ENCODE measurements at places on chromosomes 7 and 10.

DNA sequence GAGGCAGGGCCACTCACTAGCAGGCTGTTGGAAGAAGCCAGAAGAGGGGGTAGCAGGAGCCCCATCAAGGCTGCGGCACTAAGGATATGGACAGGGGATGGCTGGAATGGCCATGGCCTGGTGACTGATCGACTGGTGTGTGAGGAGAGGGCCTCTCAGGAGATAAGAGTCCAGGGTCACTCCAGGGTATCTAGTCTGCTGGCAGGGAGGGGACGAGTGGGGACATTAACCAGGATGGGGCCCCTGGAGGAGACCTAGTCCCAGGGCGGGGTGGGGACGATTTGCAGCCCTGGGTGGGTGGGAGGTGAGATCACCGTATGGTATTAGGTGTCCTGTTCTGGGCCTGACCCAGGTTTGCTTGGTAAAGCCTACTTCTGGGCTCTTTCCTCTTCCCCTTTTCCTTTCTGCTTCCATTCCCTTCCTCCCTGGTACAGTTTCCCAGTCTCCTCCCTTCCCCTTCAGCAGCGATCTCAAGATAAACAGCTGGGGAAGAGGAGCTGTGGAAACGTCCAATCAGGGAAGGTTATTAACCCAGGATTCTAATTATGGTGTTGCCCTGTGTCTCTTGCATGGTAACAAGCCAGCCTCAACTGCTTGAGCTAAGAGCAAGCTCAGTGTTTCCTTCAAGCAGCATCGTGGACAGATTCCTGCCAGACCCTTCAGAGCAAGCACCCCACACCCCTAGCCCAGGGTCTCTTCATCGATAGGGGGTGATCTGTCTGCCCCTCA lies 233.2 kb downstream of the RPS24 start:
- DNase-seq: no peak

DNA sequence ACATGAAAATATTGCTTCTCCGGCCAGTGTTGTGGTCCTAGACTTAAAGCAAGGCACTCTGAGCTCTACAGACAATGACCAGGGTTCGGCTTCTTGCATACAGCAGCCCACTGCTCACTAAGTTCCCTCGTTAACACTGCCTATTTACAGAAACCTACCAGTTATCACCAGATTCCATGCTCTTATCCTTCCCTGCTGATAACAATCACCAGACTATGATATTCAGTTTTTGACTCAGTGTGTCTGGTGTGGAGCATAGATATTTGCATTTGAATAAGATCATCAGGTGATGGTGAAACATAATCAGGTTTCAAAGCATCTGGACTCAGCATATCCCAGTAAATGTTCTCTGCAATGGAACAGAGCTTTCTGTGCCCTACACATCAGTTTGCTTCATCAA lies 182.3 kb downstream of the SNX13 start:
- DNase-seq: no peak

DNA sequence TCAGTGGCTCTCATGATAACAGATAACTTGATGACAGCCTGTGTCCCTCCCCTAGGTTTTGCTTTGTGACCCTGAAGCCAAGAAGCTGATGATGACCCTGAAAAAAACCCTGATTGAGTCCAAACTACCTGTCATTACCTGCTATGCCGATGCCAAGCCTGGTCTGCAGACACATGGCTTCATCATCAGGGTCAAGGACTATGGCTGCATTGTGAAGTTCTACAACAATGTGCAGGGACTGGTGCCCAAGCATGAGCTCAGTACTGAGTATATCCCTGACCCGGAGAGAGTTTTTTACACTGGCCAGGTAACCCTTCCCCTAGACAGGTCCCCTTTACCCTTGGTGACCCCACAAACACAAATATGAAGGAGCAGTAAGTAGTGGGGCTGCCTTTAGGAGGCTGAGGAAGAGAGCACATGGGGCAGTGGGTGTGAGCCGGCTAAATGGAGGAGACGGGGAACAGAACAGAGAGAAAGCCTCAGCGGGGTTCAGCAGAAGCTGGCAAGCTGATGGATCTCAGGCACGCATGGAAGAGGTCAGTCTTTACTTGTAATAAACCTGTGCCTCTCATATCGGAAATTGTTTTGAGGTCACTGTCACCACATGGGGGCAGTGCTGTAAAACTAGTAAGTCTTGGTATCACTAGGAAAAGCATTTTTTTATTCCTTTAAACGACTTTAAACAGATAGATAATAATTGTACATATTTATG lies 20.2 kb downstream of the PDCD11 start:
- no peak for DNase-seq

DNA sequence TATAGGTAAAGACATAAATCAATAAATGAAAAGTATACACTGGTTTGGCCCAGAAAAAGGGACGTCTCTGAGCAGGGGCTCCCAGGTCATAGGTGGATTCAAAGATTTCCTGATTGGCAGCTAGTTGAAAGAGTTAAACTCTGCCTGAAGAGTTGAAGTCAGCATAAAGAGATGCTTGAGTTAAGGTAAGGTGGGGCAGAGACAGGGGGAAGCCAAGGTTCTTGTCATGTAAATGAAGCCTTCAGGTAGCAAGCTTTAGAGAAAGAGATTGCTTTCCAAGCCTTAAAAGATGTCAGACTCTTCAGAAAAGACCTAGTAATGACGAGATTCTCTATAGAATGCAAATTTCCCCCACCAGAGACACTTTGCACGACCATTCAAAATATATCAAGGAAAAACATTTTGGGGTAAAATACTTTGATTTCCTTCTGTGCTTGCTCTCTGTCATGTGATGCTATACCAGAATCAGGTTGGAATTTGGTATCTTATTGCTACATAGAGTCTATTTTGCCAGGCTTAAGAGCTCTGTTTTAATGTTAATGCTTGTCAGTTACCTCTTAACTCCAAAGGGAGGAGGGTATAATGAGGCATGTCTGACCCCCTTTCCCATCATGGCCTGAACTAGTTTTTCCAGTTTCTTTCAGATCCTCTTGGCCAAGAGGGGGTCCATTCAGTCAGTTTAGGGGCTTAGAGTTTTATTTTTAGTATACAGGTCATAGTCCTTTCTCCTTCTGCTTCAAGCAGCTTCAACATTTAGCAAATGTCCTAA lies 429.6 kb downstream of the ADRA2A start:
- DNase-seq: no peak

DNA sequence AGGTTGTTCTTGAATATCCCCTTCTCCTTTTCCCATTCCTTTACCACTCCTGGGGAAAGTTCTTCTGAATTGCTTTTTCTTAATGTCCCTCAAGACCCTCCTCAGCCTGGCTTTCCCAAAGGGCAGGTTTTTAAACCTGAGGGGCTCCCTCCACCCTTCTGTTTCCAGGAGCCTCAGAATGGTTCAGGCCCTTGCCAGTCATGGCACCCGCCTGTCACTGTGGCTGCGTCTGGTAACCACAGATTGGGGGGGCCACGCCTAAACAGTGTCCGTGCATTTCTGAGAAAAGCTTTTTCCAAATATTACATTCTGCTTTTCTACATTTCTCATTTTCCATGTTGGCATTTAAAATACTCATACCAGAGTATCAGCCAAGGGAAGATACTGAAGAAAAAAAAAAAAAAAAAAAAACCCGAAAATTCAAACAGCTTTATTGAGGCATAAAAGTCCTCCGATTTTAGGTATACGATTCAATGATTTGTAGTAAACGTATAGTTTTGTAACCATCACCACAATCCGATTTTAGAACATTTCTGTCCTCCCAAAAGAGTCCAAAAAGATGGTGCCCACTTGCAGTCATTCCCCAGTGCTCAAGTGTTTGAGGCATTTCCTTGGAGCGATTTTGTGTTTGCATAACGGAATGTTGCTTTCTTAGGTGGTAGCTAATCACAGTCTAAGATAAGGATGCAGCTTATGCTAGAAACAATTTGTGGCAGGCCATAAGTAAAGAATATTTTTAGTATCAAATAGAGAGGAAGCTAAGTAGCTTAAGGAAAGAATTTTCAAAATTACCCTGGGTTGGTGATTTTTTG lies 22.1 kb downstream of the HKDC1 start:
- DNase-seq: no peak

GRCh38 chr7:17099083-17099973 lies 199.1 kb upstream of the AHR start:
- DNase-seq: no peak

GRCh38 chr7:84207025-84207424 lies 12.4 kb upstream of the SEMA3A start:
- no peak for DNase-seq

DNA sequence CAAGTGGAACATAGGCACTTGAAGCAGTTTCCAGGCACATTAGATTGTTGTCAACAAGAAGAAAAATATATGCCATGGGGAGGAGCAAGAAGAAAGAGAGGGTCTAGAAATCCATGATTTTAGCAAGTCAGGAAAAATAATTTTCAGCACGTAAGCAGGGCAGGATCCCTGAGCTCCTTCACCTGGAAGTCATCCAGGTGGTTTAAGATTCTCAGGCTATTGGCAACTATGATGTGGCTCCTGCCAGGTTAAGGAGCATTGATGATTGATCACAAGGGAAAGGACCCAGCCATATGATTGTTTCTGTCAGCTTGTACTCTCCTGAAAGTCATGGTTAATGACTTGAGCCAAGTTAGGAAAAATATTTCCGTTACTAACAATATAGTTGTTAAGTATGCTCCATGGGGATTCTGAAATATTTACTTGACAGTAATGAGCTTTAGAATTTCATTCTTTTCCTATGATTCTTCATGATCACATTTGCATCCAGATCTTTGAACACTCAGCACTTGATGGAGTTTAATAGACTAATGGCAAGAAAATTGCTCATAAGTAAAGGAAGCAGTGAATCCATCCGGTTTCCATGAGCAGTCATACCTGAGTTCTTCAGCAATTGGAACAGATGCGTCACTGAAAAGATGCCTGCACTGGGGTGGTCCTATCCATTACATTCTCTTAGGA lies 209.1 kb downstream of the BICC1 start:
- DNase-seq: no peak
